NCI-H2081 treated with DMSO at 0.1 percent for 48 hours (cell line): ENCODE measurements at places on chromosomes 12 and 14.

GRCh38 chr12:19872621-19873540 lies 433.6 kb downstream of the AEBP2 start:
- no peak for DNase-seq

DNA sequence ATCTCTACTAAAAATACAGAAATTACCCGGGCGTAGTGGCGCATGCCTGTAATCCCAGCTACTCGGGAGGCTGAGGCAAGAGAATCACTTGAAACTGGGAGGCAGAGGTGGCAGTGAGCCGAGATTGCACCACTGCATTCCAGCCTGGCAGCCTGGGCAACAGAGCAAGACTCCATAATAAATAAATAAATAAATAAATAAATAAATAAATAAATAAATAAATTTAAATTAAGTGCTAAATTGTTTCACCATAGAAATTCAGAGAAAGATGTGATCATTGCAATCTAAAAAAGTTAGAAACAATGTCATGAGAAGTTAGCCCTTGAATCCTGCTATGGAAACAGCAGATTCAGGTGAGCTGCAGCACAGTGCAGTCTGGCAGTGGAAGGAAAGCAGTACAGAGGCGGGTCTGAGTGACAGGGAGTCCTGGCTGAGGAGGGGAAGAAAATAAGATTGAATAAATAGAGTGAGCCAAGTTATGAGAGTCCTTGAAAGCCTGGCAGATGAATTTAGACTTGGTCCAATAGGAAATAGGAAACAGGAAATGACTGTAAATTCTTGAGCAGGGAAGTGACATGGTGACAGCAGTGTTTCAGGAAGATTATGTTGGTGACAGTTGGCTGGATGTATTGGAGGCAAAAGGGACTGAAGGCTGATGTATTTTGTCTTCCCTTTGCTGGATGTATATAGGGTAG lies 241.5 kb downstream of the GXYLT1 start:
- DNase-seq, result no peak

- DNase-seq, result no peak
These were observed 225.4 kb downstream of the PTPRO start for GRCh38 chr12:15547691-15548090.

- no peak for DNase-seq
These were observed 30.5 kb downstream of the TTC6 start for GRCh38 chr14:37625597-37626595.

- DNase-seq, result no peak
These were observed 62.2 kb downstream of the KIF26A start for GRCh38 chr14:104200591-104200990.

GRCh38 chr12:116879509-116880212 lies 1.6 kb downstream of the HRK start:
- no peak for DNase-seq

DNA sequence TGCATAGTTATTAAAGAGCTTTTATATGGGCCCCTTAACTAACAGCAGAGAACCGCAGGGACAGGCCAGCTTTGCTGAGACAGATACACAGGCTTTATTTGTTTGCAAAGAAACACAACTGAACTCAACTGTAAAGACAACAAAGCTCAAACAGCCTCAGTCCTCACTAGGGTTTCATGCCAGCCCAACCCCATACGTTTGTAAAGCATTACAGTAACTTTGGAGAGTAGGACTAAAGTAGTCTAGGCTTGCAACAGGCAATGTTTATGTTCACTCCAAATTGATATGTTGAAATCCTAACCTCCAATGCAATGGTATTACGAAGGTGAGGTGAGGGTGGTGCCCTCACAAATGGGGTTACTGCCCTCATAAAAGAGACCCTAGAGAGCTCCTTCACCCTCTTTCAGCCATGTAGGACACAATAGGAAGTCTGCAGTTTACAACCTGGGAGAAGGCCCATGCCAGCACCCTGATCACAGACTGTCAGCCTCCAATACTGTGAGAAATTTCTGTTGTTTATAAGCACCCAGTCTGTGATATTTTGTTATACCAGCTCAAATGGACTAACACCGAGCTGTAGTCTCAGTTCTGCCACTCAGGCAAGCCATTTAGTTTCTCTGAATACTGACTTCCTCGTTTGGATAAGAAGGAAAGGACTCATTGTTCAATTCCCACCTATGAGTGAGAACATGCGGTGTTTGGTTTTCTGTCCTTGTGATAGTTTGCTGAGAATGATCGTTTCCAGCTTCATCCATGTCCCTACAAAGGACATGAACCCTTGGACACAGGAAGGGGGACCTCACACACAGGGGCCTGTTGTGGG lies 35.2 kb downstream of the PPM1H start:
- DNase-seq, result no peak

DNA sequence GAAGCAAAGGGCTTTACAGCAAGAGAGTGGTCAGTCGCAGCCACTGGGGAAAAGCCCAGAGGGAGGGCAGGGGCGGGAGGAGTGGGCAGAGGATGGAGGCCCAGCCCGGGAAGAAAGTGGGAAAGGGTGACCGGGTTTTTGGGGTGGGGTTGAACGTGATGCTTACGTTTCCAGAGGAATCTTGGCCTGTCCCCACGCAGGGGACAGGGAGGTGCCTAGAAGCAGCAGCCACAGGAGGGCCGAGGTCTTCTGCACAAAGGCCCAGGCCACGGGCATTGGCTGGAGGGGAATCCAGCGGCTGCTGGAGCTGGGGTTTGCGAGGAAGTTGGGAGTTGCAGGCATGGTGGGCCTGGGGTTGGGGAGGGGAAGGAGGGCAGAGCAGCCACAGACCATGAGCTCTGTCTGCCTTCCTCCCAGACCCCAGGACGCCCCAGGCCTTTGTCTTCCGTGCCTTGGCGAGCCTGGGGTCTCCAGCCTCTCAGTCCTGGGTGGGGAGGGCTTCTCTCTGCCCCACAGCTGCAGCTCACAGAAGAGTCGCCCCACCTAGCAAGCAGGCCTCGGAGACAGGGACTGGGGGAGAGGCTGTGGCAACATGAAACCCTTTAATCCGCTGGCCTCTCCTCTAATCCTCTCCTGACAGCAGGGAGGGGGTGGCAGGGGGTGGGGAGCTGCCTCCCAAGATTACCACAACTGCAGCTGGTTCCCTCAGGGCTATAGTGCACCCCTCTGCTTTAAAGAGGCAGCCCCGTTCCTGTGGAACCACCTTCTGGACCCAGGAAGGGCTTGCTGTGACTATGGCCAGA lies at the start of gene CACNA2D4:
TSS of gene CACNA2D4 (minus strand) at position 572 of the 803 bp plus-strand sequence. CDS start at position 393, 179 bp downstream.
- no peak for DNase-seq

GRCh38 chr12:51441583-51441982 lies 17.0 kb downstream of the SLC4A8 start:
- no peak for DNase-seq

DNA sequence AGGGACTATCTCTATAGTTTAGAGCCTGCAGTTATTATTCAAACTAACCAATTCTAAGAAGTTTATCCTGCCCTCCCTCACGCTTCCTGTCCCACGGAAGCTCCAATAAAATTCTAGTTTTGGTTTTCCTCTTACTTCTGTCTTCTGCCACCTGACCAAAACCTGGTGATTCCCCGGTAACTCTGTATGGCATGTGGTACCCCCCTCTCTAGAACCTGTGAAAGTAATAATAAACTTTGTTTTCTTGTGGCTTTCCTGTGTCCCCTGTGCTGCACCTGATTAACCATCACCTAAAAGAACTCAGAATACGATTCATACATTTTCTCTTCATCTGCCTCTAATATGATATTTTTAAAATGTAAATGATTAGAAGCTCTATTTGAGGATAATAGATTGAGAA lies 379.8 kb downstream of the APAF1 start:
- no peak for DNase-seq

GRCh38 chr12:104354167-104354867 lies 50.8 kb downstream of the EID3 start:
- DNase-seq, result no peak

GRCh38 chr12:9760699-9761418 lies at the start of gene CD69:
Gene CD69 (minus strand): TSS chr12:9760901. CDS start chr12:9760820, 81 bp downstream.
- DNase-seq, result no peak

GRCh38 chr12:42587601-42588523 lies 1.7 kb downstream of the PRICKLE1 start:
- no peak for DNase-seq
